Stimulated activated CD8-positive, alpha-beta memory T cell treated with anti-CD3 and anti-CD28 coated beads, Interleukin-4, amount 100 ng/mL, for 1 hour (primary cell): ENCODE measurements at places on chromosomes 2 and 18.

GRCh38 chr18:23712445-23712844 lies 23.2 kb downstream of the LAMA3 start:
- DNase-seq: no peak

- DNase-seq: no peak
These were observed 77.8 kb upstream of the B3GNT2 start for GRCh38 chr2:62118160-62118559.

GRCh38 chr2:99485824-99486223 lies 4.0 kb downstream of the REV1 start:
- DNase-seq: no peak

DNA sequence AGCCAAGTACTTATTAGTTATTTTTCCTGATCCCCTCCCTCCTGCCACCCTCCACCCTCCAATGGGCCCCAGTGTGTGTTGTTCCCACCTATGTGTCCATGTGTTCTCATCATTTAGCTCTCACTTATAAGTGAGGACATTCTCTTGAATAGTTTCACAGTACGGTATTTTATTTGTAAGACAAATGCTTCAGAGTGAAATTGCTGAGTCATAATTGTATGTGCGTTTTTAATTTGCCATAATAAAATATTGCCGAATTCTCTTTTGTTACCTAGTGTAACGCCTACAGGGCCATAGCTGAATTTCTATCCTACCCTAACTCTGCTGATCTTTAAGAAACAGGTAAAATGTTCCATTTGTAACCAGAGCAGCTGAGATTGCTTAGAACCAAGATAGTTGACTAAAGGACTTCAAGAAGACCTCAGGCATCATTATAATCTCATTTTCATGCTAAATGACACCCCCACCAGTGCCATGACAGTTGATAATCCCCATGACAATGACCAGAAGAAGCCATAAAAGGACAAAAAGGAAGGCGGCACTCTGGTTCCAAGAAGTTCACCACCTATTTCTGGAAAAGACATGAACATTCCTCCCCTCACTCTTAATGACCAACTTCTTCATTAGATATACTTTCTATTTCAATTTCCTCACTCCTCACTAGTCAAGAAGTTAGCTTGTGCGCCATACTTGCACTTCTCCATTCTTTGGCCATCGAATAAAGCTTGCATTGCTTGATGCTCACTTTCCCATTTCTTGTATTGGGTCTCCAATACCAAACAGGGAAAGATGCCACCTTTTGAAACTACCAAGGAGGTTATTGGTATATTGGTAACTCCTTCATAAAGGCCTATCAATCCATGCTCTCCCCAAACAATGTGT lies 18.4 kb downstream of the SCN9A start:
- no peak for DNase-seq

DNA sequence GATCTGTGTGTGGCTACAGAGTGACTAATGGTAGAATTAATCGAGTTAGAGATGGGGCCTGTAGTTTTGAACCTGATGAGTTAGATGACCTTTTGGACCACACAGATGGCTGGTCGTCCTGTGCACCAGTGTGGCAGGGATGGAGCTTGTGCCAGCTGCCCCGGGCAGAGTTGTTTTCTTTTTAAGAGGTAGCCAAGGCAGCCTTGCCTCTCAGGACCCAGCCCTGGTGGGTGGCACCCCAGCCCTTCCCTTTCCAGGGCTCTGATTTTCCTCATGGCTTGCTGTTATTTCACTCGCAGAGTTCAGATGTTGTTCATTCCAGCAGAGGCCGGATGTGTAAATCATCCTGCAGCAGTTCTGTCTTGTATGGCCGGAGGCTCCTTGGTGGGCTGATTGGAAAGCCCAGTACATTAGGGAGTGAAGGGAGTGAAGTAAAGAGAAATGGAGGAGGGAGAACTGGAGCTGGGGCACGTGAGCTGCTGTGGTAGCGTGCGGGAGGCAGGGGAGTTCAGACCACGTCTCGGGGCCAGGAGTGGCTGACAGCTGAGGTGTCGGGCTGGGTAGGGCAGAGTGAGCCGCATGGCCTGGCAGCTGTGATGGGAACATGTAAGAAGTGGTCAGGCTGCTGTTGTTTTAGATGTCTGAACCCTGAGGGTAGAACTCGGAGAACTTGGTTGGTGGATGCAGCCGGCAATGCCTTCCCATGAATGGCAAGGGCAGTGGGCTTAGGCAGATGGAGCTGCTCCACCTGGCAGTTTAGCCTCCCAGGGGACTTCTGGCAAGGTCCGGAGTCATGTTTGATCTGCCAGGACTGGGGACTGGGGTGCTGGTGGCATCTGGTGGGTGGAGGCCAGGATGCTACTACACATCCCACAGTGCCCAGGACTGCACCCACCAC lies 28.8 kb downstream of the ASAP2 start:
- no peak for DNase-seq

DNA sequence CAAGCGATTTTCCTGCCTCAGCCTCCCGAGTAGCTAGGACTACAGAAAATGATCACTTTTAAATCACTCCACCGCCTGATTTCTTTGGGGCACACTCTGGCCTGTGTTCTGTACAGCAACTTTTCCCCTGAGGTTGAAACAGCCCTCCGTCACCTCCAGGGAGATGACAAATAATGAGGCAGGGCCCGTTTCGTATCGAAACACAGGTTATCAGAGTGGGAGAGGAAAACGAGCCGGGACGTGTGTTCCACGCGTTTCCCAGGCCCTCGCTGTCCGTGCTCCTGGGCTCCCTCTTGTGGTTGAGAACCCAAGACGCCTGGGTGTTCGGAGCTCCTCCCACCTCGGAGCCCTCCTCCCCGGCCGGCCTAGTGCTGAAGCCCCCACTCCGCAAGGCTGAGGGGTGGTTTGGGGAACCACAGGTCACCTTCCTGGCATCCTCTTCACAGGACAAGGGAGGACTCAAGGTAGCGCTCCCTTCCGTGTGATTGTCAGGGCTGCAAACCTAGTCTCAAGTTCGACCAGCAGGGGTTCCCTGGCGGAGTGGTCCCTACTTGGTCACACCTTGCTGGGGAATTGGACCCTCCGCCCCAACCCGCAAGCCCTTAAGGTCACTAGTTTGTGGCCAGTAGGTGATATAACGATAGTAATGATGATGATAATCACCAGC lies 12.8 kb downstream of the ATP6V1B1 start:
- peak; percentile 50 for DNase-seq

- peak; percentile 47 for DNase-seq
These were observed 125.9 kb downstream of the ACOXL start for GRCh38 chr2:110858135-110858725.

- DNase-seq: no peak
These were observed 211.6 kb downstream of the TCF4 start for GRCh38 chr18:55376387-55376786.

- no peak for DNase-seq
These were observed 979 bp upstream of the WDR43 start for GRCh38 chr2:28893488-28893887.
